ENCODE measurements at places on chromosomes 13 and 19. TPM values are rescaled to one million over a fixed set of nuclear protein-coding genes. Genes with fewer than 3 reads are reported as not detected.

The ZNF790 gene
- total RNA-seq = 3.7 TPM

The FLT1 gene
- total RNA-seq = 0.89 TPM

The LENG9 gene
- 3.9 TPM for total RNA-seq

The LINGO3 gene
- 0.22 TPM for total RNA-seq

The GJA3 gene
- total RNA-seq = not detected

The ZNF534 gene
- not detected for total RNA-seq

The PTPRH gene
- total RNA-seq = not detected

The SIAH3 gene
- not detected for total RNA-seq

The SGCG gene
- not detected for total RNA-seq

The SIGLEC10 gene
- total RNA-seq = 0.25 TPM

The FAM216B gene
- total RNA-seq = not detected

The SAFB gene
- 204 TPM for total RNA-seq

The FCAR gene
- not detected for total RNA-seq

The TMPRSS9 gene
- 0.17 TPM for total RNA-seq

The ERICH6B gene
- not detected for total RNA-seq

All from CD4-positive, CD25-positive, alpha-beta regulatory T cell (primary cell).